Caki2 (cell line): ENCODE measurements at places on chromosomes 1 and 21.

DNA sequence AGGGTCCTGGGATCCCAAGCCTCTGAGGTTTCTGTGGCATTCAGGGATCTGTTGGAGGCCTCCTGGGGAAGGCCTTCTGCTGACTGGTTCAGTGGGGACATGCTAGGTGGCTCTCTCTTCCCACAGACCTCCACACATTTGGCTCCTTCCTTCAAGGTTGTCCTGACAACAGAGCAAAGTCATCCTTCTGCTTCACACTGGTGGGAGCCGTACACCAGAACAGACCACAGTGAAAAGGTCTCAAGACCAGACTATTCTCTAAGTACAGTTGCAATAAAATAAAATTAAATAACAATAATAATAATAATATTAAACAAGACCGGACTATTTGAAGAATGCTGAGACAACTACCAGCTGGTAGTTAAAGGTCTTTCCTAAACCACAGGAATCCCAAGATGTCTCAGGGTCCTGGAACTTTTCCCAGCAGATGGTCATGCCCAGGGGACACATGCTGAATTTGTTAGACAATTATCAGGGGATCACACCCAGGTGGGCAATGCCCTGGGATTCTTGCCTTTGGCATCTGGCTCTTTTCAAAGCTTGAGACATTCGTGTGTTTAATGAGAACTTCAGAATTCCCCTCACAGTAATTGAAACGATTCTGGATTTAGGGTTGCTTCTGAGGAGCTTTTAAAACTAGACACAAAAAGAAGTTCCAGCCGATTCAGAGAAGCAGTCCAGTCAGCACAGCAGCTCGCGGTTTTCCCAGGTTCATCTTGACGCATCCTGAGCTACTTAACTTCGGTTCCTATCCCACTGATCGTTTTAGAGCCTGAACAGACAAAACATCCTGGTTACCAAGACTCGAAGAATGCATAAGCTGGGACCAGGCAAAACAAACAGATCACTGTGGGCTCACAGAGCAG lies 22.9 kb downstream of the HTR1D start:
- DNase-seq = peak; percentile 52

- DNase-seq = no peak
Observed at GRCh38 chr1:84862810-84863251, 30.2 kb downstream of the LPAR3 start.

- DNase-seq = no peak
Observed at GRCh38 chr1:186175588-186175987, 199.5 kb downstream of the TPR start.

DNA sequence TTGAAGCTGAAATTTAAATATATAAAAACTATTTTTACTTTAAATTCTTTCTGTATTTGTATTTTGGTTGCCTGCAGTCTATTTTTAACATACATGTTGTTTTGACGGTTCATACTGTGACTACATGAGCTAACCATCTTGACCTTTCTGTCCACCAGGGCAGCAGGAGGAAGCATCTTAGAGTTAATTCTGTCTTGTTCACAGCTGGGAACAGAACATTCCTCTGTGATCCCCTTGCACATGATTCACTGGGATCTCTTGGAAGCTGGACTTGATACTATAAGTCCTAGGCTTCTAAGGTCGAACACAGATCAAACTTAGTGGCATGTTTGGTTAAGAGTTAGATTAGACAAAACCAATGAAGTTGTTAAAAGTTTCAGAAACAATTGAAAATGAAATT lies 99.7 kb downstream of the NFIA start:
- no peak for DNase-seq

- no peak for DNase-seq
Observed at GRCh38 chr1:33111965-33112364, 31.0 kb downstream of the AZIN2 start.

GRCh38 chr1:170623171-170623570 lies 40.8 kb upstream of the PRRX1 start:
- DNase-seq = peak; percentile 8

GRCh38 chr1:57093122-57093521 lies 127.3 kb upstream of the C8B start:
- DNase-seq = no peak

DNA sequence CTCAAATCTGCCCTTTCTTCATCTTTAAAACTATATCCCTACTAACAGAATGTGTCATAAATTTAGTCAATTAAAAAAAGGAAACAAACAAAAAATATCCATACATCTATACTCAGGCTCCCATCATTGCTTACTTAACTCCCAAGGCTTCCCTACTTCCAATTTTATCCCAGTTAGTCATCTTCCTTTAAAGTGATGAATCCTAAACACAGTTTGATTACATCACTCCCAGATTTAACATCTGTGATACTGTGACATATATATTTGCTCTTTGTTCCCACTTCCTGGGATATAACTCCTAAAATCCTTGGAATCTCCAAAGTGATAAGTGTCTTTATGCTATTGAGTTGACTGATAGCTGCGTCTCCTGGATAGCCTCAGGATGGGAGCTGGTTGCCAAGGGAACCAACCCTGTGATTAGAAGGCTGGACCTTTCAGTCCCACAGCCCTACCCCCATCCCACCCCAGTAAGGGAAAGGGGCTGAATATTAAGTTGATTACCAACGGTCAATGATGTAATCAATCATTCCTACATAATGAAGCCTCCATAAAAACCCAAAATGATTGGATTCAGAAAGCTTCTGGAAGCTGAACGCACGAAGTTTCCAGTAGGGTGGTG lies 21.6 kb downstream of the GLMN start:
- DNase-seq = no peak

DNA sequence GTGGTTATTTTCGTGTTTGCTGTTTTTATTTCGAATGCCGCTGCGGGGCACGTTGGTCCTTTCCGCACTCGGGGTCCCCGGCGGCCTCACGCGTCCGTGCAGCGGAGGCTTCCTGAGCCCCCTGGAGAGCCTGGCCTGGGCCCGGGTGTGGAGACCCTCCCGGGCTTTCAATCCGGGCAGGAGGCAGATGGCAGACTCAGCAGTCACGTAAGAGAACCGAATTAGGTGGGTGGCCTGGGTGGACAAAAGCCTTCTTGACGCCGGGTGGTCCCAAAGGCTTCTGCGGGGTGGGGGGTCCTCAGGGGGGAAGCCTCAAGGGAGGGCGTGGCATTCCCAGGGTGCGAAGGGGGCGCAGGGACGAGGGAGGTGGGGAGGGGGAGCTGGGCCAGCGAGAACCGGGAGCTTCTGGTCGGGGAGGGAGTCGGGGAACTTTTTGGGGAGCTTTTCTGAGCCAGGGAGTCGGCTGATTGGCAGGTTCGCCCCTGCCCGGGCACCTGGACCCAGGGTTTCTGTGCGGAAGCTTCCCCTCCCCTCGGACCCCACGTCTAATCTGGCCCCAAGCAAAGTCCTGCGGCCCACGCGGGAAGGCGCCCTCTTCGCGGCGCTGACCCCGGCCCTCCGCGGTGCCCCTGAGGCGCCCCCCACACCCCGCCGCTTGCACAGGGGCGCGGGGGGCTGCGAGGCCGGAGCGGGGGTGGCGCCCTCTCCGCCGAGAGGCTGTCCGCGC lies 1.3 kb upstream of the HES4 start:
- no peak for DNase-seq

DNA sequence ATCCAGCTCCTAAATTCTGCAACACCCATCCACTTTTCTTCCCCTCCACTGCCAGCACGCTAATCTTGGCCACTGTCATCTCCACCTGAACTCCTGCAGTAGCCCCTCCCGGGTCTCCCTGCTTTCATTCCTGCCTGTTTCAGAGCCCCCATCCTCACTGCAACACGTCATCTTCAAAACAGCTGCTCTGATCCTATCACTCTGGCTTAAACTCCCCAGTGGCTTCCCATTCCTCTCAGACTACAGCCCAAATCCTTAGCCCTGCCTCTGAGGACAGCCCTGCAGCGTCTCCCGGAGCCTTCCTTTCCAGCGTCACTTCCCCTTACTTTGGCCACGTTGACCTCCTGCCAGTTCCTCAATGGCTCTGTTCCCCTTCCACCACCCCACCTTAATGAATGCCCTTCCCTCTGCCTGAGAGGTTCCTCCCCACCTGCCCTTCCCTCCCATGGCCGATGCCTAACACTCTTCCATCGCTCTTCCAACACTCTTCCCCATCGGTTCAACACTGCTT lies 22.9 kb upstream of the IFNAR2 start:
- DNase-seq = no peak

DNA sequence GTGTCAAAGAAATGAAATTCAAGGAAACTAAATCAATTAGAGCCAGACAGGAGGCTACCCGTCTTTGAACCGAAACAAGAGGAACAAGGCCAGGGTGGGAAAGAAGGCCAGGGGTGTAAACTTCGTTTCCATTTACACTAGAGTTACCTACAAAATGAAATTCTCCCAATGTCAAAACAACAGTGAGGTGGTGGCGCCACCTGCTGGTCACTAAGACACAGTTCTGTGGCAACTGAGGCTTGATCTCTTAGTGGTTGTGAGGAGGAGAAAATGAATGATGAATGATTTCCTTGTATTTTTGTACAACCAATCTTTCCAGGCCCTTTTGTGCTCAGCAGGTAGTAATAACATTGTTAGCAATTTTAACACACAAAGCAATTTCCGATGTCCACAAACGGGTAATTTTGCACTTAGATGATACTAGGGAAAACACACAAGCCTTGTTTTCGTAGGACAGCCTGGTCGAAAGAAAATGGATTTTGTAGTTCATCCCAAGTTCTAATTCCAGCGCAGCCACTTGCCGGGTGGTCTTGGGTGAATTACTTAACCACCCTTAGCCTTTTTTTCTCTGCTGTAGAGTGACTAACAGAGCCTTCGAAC lies 54.8 kb upstream of the SOD1 start:
- DNase-seq = peak; percentile 49

DNA sequence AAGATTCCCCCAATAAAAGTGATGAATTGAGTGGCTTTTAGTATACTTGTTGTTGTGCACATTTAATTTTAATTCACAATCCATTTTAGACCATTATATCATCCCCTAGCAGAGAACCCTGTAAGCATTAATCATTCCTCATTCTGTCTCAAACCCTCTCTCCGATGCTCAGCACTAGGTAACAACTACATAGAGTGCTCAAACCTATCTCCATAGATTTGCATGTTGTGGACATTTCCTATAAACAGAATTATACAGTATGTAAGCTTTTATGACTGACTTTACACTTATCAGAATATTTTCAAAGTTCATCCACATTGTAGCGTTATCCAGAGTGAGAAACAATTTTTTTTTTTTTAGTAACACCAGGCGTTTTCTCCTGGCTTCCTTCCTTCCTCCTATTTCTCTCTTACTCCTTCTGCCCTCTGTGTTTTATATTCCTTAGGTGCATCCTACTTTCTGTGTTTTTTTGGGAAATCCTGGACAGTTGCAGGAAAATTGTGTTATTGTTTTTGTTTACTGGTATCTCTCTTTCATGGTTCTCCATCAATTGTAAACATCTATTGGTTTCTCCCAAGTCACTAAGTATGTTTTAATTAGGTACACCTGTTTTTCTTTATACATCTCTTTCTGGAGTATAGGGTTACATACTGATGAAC lies 1528.0 kb upstream of the TPTE start:
- no peak for DNase-seq

DNA sequence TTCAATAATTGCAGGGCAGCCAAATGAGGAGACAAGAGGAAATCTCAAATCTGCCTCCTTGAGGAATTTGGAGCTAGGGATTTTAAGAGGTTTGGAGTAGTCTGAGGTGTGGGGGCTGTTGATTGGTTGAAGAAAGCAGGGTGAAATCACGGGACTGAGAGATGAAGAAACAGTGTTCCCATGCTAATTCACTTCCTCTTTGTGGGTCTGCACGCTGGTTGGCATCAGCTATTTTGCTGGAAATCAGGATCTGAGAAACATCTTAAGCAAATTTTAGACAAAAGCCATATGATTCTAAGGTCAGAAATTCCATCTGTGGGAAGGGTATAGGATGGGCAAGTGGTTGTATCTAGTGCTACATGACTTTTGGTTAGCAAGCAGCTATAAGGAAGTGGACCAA lies 107.1 kb upstream of the PAXBP1 start:
- DNase-seq = no peak

DNA sequence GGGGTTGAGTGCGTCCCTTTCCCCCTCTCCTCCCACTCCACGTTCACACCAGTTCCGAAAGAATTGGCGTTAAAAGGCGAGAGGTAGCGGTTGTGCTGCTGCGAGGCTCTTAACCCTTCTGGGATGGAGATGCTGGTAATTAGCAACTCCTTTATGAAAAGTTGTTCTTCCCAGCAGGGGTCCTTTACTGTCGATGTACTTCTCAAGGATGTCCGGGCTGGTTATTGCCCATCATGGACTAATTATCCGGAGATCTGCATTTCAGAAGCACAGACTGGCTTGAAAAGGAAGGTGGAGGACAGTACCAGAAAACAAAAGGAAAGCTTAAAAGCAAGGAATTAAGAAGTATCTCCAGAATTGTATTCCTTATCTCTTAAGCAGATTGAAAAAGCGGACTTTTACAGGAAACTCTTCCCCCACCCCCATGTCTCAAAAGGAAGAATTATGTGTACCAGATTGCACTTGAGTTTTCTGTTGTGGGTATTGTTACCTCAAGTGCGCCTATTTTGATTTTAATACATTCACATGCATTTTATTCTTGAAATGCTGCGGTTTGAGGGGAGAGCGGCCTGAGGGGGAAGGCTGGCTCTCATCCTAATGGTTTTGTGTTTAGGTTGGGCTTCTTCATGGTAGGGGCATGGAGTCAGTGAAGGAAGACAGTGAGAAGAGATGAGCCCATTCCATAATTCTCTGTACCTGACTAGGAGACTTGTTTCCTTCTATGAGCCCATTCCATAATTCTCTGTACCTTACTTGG lies 1.5 kb downstream of the AK4 start:
- no peak for DNase-seq

DNA sequence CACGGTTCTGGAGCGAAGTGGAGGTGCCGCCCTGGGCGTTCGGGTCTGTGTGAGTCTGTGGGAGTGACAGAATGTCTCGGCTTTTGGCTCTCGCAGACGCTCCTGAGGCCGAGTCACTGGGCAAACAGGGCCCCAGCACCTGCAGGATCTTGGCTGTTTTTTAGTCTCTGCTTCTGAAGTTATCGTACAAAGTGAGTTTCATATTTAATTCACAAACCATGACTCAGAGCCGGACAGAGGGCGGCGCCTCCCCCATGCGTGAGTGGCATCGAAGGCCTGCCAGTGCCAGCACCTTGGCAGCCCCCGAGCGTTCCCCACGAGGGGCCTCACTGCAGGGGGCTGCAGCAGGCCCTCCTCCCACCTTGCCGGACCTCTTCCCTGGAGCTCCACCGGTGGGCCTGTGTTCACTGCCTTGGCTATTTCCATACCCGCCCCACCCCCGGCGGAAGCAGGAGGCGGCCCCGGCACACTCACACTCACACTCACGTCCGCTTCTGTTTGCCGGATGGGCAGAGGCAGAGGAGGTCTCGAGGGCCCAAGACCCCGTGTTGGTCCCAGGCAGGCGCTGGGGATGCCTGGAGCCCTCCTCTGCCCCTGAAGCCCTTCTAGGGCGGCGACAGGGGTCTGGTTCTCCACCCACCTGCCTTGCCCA lies 56.3 kb downstream of the MORN1 start:
- no peak for DNase-seq

- DNase-seq = no peak
Observed at GRCh38 chr1:214332946-214333798, 52.2 kb downstream of the SMYD2 start.

GRCh38 chr1:241022366-241022765 lies 334.6 kb downstream of the RGS7 start:
- DNase-seq = no peak
